ENCODE measurements at places on chromosomes 6 and 20.

DNA sequence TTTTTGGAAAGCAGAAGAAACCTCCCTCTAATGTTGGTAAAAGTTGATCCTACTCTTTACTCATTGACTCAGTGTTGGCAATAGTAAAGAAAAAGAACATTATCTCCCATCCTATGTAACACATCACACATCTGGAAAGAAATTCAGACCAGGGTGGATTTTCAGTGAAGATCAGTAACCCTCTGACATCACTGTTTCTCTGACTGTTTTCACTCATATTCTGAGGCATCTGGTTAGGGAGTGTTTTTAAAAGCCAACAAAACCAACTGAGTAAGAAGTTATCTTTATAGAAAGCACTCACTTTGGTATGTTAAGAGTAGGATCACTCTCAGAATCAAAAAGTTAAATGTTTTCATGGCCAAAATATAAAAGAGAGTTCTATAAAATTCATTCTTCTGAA lies 143.6 kb downstream of the DST start:
- DNase-seq = no peak

GRCh38 chr6:33126101-33126714 lies 50.4 kb downstream of the HLA-DPB1 start:
- DNase-seq = peak; percentile 76

- no peak for DNase-seq
Measured at GRCh38 chr6:43328528-43328927, 19.9 kb upstream of the CRIP3 start.

- no peak for DNase-seq
Measured at GRCh38 chr6:40929176-40929575, 109.8 kb downstream of the UNC5CL start.

DNA sequence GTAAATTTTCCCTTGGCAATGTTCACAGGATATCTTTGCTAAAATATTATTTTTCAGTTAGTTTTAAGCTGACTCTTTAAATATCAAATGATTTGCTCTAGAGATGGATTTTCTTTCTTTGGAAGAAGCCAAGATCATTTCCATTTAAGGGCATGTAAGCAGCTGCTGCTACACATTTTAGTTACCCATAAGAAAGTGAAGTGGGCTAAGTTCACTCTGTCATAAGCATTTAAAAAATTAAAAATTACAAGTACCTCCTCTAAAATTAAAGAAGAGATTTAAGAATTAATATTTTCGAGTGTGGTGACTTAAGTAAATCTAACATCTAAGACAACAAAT lies 1.2 kb upstream of the PLN start:
- DNase-seq = no peak

GRCh38 chr6:116019428-116019827 lies 41.3 kb downstream of the FRK start:
- DNase-seq = no peak

- DNase-seq = no peak
Measured at GRCh38 chr20:10987651-10988383, 314.0 kb upstream of the JAG1 start.

DNA sequence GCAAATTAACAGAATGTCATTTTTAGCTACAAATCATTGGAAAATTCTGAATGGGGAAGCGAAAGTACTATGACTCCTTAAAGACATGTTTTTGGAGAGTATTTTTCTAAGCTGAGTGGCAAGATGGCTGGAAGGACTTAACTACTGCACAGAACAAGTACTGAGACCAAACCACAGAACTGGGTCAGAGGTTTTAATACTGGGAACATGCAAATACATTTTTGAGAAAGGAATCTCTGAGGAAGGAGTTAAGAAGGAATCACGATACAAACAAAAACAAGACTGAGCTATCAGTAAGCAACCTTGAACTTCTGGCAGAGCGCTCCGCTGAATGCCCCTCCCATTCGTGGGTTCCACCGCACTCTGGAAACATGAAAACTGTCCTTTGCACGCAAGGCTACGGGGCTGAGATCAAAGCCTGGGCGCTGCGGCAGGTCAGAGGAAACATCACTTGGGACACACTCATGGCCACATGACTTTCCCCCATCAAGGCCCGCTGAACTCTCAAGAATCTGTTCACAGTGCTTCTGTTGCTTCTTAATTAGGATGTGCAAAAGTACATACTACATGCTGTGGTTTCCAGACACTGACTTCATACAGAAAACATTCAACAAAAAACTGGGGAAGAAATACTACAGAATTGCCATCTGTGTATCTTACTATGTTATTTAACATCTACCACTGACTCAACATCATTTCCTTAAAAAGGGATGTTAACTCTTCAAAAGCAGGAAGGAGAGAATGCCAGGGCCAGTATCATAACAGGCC lies 27.8 kb downstream of the SLC23A2 start:
- peak; percentile 59 for DNase-seq

DNA sequence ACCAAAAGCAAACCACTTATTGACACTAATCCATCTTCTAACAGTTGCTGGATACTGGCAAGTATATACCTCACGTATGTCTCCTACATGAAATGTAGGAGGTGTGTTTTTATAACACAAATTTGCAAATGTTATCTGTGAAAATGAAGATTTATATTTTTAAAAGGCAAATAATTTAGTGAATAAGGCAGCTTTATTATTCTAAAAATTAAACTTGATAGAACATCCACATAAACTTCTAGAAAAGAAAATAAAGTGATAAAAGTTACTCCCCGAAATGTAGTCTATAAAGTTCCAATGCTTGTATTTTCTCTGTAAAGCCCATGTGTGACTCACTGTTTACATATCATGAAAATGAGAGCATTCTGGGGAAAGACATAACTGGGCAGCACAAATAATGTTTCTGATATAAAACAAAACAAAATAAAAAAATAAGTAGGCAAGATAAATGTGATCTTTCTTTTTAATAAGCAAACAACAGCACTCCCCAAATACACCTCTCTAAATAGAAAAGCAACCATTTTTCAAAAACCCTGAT lies 84.4 kb downstream of the MAP7 start:
- no peak for DNase-seq

- no peak for DNase-seq
Measured at GRCh38 chr6:142855893-142856623, 88.9 kb downstream of the HIVEP2 start.

DNA sequence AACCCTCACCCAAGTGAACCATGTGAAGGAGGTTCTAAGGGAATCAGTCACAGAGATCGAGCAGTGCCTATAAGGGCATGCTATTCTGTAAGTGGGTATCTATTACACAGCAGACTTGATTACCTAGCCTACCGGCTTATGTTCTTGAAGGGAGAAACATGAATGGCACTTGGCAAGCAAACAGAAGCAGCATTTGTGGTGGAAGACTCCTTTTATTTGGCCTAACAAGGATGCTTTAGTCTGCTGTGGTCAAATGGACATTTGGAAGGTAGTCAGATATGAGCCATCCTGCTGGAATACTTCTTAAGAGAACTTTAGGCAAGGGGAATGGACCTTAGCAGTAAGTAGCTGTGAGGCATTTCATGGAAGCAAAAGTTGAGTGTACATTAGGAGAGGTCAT lies 126.3 kb downstream of the COL12A1 start:
- DNase-seq = no peak

GRCh38 chr20:35144694-35145093 lies 2.4 kb downstream of the EDEM2 start:
- no peak for DNase-seq

DNA sequence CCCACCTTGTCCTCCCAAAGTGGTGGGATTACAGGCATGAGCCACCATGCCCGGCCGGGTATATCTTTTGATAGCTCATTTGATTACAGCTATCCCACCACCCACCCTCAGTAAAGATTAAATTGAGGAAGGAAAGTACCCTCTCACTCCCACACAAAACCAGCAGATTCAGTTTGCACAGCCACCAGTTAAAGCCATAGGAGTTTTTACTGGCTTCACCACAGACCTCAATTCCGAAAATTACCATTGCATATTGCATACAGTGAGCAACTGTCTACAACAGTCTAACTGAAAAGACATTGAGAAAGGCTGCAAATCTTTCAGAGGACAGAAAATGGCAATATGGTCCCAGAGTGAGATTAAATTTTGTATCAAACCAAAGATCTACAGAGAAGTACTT lies 34.9 kb downstream of the ESF1 start:
- no peak for DNase-seq

- DNase-seq = peak; percentile 79
Measured at GRCh38 chr20:17895641-17896171, 72.9 kb downstream of the SNX5 start.

DNA sequence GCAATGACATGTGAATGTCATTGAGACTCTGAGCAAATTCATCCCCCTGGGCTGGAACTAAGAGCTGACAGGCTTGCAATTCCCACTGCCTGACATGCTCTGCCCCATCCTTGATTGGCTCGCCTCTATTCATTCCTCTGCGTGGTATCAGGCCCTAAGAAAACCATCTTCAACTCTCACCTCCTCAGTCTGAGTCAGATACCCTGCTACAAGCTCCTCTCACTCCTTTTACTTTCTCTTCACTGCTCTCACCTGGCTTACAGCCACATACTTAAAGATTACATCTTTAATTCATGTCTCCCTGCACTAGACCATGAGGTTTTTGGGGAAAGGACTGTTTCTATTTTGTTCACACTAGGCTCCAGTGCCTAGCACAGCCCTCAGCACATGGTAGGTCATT lies 131.6 kb downstream of the KIF6 start:
- DNase-seq = no peak

DNA sequence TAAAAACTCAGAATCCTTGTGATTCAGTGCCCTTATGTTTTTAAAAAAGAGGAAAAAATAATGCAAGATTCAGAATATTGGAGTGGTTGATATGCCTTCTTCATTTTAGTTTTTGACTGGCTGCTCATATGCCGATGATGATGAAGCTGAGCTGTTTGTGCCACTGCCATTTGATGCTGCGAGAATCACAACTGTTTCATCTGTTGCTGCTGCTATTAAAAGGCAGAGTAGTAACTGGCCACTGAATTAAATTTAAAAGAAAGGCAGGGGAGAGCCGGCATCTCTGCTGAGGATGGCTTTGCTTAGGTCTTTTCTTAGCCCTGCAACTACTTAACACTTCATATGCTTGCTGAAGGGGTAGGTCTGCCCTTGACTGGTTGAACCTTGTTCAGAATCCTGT lies 33.1 kb downstream of the CDS2 start:
- no peak for DNase-seq

- no peak for DNase-seq
Measured at GRCh38 chr6:16104624-16105433, 24.1 kb upstream of the MYLIP start.

- no peak for DNase-seq
Measured at GRCh38 chr20:56762401-56762800, 133.3 kb downstream of the TFAP2C start.

GRCh38 chr6:152975204-152975915 lies 7.5 kb downstream of the FBXO5 start:
- DNase-seq = no peak

DNA sequence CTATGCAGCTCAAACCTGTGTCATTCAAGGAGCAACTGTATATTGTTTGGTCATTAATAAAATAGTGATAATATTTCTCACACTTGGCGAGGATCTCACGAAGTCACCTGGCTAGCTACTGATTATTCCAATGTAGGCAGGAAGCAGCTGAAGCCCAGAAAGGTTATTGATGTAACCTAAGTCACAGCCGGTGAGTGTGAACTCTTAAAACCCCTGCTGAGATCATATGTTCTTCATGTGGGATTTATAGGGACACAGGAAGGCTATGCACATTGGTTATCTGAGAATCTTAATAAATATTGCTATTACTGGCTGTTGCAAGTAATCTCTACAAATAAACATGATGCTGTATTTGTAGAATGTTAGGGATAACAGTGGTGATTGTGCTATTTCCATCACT lies 161.4 kb downstream of the TBC1D7 start:
- no peak for DNase-seq

GRCh38 chr6:103002282-103002681 lies 1608.8 kb downstream of the GRIK2 start:
- DNase-seq = no peak

DNA sequence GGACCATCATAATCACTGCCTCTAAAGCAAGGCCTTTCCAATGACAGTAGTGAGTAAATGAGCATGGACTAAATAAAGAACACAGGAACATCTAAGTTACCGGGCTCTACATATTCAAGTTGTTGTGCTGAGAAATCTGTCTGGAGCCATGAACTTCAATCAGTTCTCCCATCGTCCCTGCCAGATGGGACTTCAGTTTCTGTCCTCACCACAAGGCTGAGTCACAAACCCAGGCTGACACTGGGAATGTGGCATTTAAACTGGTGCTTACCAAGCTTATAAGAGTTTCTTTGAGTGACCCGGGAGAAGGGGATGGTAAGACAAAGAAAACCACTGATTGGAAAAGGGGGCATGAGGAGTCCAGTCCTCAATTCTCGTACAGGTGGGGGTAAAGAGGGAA lies 497.0 kb downstream of the MAFB start:
- no peak for DNase-seq

DNA sequence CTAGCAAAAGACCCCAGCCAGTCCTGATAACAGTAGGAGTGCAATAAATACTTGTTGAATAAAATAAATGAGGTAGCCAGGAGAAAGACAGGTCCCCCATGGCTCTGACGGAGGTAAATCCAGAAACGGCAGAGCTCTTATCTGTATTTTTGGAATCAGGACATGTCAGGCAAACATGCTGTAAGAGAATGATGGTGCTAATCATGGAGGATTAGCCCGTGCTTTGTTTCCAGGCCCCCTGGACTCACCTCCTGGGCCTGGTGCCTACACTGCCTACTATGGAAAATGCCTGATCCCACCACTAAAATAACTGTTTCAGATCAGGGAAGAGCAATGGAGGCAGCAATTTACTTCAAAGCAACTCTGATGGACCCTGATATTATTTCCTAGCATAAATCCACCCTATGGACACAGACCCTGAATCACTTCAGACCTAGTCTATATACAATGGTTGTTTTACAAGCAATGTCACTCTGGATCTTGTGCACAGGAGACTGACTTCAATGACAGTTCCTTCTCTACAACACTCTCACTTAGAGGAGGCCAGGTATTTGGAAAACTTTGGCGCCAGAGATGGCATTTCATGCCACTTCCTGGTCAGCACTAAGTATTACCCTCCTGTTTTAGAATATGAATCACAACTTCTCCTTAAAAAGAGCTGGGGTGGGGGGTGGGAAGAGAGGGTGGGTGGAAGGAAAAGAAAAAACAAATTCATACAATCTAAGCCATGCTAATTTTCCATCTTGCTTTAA lies 6.4 kb downstream of the MRPL14 start:
- no peak for DNase-seq

GRCh38 chr6:100454551-100455229 lies 10.0 kb downstream of the SIM1 start:
- no peak for DNase-seq

DNA sequence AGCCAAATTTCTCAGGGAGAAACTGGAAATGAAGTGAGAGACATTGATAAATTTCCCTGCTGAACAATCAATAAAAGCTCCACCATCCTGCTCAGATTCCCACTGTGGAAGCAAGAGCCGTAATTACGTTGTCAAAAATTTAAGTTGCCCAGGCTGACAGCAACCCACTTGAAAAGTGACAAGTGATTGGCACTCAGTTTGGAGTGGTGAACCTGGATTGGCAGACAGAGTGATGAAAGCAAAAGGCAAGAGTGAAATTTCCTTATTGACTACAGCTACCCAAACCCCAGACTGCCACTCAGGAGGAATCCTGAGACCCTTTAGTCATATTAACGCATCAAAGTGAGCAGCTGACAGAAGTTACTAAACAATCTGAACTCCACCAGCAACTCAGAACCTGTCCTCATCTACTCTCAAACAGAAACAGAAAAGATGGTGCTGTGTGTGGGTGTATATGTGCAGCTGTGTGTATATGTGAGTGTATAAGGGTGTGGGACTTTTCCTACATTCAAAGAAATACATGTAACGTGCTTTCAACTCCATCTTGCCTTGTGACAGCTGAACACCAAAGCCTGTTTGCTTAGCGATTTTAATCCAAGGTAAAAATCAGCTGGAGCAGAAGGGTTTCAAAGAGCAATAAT lies 157.4 kb downstream of the PKHD1 start:
- no peak for DNase-seq

- no peak for DNase-seq
Measured at GRCh38 chr6:113718588-113718987, 138.6 kb upstream of the MARCKS start.
